Stimulated activated CD8-positive, alpha-beta memory T cell treated with anti-CD3 and anti-CD28 coated beads, Interleukin-2, amount 100 ng/mL, for 48 hours (primary cell): ENCODE measurements at places on chromosomes 2 and 18.
A peak's percentile ranks its signal among the peaks of the same experiment; 100 is the strongest.

- DNase-seq, result peak; percentile 63
These were observed 11.0 kb upstream of the SFTPB start for GRCh38 chr2:85678794-85679672.

- DNase-seq, result no peak
These were observed 17.8 kb upstream of the CPO start for GRCh38 chr2:206921529-206921928.

- no peak for DNase-seq
These were observed 29.5 kb downstream of the MBOAT2 start for GRCh38 chr2:8974016-8974415.

DNA sequence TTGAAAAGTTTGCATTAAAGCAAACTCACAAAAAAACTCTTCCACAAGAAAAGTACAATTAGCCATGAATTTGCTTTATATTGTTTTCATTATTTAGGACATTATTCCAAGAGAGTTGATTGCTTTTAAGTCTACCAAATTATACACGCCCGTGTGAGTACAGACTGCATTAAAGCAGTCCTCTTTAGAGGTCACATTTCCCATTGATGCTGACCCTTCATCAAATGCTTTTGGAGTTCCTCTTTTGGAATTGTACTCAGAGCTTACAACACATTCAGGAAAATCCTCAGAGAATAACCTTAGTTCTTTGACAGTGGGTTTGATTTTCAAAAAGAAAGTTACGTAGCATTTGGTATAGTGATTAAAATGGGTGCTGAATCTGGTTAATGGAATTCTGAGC lies 256.1 kb downstream of the CDH2 start:
- no peak for DNase-seq

DNA sequence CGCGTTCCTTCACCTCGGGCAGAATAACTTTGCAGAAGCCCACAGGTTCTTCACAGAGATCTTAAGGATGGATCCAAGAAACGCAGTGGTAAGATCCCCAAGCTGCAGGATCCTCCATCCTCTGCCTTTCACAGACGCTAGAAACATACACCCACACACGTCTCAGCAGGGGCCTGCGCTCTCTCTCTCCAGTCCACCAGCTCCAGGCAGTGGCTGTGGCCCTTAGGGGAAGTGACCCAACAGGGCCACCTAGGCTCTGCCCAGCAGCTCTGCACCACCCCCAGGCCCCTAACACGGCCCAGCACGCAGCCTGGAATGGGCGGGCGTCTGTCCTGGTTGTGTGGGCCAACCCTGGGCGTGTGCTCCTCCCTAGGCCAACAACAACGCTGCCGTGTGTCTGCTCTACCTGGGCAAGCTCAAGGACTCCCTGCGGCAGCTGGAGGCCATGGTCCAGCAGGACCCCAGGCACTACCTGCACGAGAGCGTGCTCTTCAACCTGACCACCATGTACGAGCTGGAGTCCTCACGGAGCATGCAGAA lies 40.4 kb downstream of the ADI1 start:
- no peak for DNase-seq

- DNase-seq, result no peak
These were observed 83.4 kb upstream of the SNTG2 start for GRCh38 chr2:867296-867695.

GRCh38 chr2:203240491-203240890 lies 1.7 kb downstream of the CYP20A1 start:
- DNase-seq, result no peak

GRCh38 chr2:11520092-11520693 lies 13.7 kb upstream of the GREB1 start:
- DNase-seq, result no peak

DNA sequence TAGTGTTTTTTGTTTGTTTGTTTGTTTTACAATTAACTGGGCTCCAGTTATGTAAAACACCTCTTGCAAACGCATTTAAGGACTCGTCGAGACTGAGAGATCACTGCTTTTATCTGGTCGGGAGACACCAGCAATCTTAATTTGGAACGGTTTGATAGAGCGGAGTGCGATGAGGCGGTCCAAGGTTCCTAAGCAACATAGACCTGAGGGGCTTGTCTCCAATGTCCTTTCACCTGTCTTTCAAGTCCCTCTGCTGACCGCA lies 729 bp upstream of the SELENOI start:
- no peak for DNase-seq

- DNase-seq, result no peak
These were observed 80.0 kb downstream of the EXOC6B start for GRCh38 chr2:72745679-72746368.

DNA sequence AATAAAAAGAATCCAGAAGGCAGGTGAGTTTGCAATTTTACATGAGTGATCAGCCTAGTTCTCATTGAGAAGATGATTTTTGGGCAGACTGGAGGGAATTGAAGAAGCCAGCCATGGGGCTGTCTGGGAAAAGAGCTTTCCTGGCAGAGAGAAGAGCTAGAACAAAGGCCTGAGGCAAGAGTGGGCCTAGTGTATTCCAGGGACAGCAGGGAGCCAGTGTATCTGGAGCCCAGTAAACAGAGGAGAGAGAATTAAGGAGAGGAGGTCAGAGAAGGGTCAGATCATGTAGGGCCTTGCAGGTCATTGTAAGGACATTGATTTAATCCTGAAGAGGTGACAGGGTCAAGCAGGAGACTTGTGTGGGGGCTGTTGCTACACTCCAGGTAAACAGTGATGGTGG lies 195.8 kb downstream of the SATB2 start:
- no peak for DNase-seq

GRCh38 chr2:131044075-131044756 lies 49.0 kb downstream of the FAM168B start:
- DNase-seq, result no peak

- no peak for DNase-seq
These were observed 902 bp downstream of the SS18 start for GRCh38 chr18:26089293-26090129.

- DNase-seq, result no peak
These were observed 46.6 kb downstream of the KCMF1 start for GRCh38 chr2:85017411-85018048.
